ENCODE measurements at places on chromosomes 4 and X. TPM values are rescaled to one million over a fixed set of nuclear protein-coding genes. Genes with fewer than 3 reads are reported as not detected.
A peak's percentile ranks its signal among the peaks of the same experiment; 100 is the strongest.

- H3K27me3 ChIP-seq = no peaks in the 10 kb centered on the region
- no peak for DNase-seq
- H3K4me1 ChIP-seq = peaks cover 20% of the 10 kb centered on the region
- no peak overlapping the region for H3K27ac ChIP-seq
Measured at GRCh38 chr4:82434949-82435348, 4.6 kb downstream of the ENOPH1 start.

- H3K4me1 ChIP-seq = peaks cover 7% of the 10 kb centered on the region
- no peak overlapping the region for H3K27ac ChIP-seq
- peak; percentile 63 for DNase-seq
Measured at GRCh38 chr4:14856062-14856933, 146.0 kb upstream of the CPEB2 start.

DNA sequence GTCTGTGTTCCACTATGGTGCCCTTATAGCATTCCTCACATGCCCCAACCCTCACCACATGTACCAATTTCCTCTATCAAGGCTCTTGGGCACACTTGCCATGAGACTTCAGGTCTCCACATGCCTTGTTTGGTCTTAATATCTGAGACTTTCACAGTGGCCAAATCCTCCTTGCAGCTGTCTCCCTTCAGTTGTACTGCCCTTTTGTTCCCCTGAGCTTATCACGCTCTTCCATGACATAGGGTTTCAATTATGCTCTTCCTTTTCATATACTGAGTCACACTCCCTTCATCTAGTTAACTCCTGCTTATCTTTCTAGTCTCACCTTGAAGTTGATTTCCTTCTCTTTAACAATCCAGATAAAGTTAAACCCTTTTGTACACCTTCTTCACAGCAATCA, 212.9 kb downstream of the PDHA2 start:
- no peaks in the 10 kb centered on the region for H3K27me3 ChIP-seq
- H3K27ac ChIP-seq = no peak overlapping the region
- no peaks in the 10 kb centered on the region for H3K36me3 ChIP-seq
- DNase-seq = no peak
- no peaks in the 10 kb centered on the region for H3K4me1 ChIP-seq

GRCh38 chrX:2184089-2184488, 316.7 kb downstream of the DHRSX start:
- no peak for DNase-seq
- no peaks in the 10 kb centered on the region for H3K4me1 ChIP-seq
- no peak overlapping the region for H3K4me3 ChIP-seq
- H3K36me3 ChIP-seq = no peaks in the 10 kb centered on the region

GRCh38 chrX:115892056-115892708, 278.4 kb upstream of the AGTR2 start:
- no peaks in the 10 kb centered on the region for H3K4me1 ChIP-seq
- H3K27me3 ChIP-seq = no peaks in the 10 kb centered on the region
- no peak for DNase-seq
- H3K27ac ChIP-seq = no peak overlapping the region

GRCh38 chr4:102338405-102338804, 6.9 kb downstream of the SLC39A8 start:
- DNase-seq = no peak
- H3K4me3 ChIP-seq = no peak overlapping the region
- H3K36me3 ChIP-seq = peaks cover 12% of the 10 kb centered on the region
- no peak overlapping the region for H3K27ac ChIP-seq
- no peaks in the 10 kb centered on the region for H3K4me1 ChIP-seq
- H3K27me3 ChIP-seq = no peaks in the 10 kb centered on the region

Gene VCX2
- not detected for total RNA-seq

Gene SLC25A31
- not detected for total RNA-seq

Gene TAF7L
- not detected for total RNA-seq

Gene EDA2R
- total RNA-seq = 2.4 TPM
